HL-60 (cell line): ENCODE measurements at places on chromosomes 12 and 14.

DNA sequence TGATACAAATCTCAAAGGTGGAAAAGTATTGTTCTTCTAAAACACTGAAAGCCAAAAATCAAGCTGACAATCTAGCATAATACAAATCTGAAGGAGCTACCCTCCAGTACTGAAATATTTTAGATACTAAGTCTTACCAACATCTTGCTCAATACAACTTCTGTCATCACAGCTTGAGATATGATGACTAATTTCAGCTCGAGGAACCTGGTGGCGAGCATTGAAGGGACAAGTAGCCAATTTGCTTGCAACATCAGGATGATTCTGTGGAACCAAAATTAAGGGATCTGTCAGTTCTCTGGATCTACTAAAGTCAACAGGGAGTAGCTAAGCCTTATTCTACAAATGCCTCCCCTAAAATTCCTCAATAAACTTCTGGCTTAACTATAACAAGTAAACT lies 10.4 kb downstream of the GTSF1 start:
- peak; percentile 96 for DNase-seq

DNA sequence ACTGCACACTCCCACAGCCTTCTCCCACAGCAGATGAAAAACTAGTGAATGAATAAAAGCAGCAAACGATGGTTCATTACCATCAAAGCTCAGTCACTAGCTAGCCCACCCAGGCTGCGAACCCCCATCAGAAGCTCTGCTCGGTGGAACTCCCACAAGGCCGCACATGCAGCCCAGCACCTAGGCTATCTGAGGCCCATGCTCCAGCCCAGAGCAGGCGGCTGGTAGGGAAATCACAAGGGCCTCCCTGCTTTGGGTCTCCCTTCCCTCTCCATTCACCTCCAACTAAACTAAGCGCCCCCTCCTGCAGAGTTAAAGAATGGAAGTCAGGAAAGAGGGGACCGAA lies 69.0 kb downstream of the ITPK1 start:
- no peak for DNase-seq

DNA sequence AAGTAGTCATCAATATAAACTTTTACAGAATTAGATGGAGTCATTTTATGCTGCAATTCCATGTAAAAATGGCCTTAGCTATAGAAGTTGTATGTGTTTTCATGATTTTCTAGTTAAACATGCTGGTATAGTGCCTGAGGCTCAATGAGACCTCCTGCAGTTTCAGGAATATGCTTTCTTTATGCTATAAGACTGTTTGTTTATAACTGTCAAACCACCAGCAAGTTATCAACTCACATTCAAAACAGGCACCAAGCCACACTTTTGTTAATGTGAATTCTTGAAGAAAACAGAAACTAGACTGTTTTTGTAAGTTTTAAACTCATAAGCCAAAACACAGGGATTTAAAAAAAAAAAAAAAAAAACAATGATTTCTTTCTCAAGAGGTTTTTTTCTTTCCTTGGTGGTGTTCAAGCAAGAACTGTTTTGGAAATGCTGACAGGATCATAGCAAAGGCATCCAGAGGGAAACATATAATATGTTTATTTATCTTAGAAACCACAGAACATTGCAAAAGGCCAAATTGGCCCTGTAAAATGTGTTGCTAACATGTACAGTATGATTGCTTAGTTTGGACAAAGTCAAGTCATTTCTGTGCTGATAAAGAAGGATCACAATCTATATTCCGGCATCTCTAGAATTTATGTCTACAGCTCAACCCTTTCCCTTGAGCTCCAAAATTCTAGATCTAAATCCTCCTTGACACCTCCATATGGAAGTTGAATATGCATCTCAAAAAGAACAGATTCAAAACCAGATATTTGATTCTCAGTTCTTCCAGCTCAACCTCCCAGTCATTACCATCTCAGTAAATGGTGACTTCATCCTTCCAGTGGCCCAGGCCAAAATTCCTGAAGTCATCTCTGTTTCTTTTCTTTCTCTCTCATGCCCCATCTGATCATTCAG lies 29.0 kb upstream of the LUM start:
- DNase-seq: no peak

DNA sequence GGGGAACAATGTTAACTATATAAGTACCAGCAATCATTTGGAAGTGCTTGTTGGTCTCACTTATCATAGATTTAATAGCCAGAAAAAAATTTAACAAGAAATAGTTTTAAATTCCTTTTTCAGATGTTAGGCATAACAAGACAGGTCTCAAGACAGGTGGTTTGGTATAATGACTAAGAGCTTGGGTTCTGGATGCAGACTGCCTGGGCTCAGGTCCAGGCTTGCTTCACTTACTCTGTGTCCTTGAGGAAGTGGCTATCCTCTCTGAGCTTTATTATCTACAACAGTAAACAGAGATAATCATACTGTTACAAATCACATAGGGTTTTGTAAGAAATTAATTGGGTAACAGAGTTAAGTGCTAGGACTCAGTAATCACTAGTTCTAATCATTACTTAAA lies 338.0 kb upstream of the FLRT2 start:
- no peak for DNase-seq

- DNase-seq: no peak
These were observed 415.4 kb upstream of the PRICKLE1 start for GRCh38 chr12:43004908-43005307.

GRCh38 chr12:79674629-79675028 lies 16.1 kb downstream of the PAWR start:
- DNase-seq: no peak

- no peak for DNase-seq
These were observed 42.1 kb downstream of the KCNMB4 start for GRCh38 chr12:70408004-70408790.

DNA sequence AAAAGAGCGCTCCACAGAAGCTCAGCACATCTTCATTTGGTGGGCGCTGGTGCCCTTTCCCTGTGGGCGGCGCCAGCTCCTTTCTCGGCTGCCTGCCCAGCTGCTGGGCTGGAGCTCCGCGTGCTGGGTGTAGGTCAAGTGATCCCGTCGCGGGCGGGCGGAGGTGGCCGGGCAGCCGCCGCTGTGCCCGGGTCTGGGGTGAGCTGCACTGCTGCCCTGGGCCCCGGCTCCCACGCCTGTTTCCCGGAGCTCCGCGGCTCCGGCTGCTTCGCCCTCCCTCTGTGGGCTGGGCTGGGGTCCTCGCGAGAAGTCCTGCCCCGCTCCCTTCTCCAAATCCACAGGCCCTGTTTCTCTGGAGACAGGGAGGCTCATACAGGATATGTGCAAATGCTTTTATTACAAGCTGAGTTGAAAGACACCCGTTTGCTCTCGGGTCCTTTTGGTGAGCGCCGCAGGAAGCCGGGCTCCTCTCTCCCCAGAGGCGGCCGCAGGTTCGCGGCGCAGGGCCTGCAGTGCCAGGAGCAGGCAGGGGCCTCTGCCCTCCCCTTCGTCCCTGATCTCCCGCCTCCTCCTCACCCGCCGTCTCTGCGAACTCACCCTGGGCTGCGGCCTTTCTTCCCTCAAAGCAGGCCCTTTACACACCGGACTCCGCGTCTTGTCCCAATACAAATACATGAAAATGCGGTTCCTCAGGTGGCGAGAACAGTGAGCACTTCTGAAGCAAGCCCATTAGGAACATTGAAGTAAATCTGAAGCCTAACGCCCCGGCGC lies 67.8 kb upstream of the CAPRIN2 start:
- DNase-seq: peak; percentile 21

DNA sequence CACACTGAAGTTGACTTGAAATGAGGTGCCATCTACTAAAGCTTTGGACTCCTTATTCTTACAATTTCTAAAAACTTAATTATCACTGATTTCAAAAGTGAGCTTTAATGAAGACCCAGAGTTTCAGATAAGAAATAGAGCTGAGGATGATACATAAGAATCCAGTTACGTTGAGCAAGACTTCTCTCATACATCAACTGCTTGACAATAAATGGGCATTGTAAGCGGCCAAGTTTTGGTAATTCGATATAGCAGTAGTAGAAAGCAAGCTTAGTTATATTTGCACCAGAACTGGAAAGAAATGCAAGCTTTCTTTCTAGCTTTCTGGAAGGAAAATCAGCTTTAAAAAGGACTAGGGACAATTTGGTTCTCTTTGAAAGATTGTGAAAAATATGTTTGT lies 1359.6 kb downstream of the FSCB start:
- DNase-seq: no peak

- no peak for DNase-seq
These were observed 502 bp downstream of the SMARCD1 start for GRCh38 chr12:50085615-50086072.

GRCh38 chr14:76136476-76137110 lies 15.1 kb upstream of the GPATCH2L start:
- no peak for DNase-seq

GRCh38 chr12:25056011-25056410 lies 107.1 kb upstream of the BCAT1 start:
- no peak for DNase-seq

DNA sequence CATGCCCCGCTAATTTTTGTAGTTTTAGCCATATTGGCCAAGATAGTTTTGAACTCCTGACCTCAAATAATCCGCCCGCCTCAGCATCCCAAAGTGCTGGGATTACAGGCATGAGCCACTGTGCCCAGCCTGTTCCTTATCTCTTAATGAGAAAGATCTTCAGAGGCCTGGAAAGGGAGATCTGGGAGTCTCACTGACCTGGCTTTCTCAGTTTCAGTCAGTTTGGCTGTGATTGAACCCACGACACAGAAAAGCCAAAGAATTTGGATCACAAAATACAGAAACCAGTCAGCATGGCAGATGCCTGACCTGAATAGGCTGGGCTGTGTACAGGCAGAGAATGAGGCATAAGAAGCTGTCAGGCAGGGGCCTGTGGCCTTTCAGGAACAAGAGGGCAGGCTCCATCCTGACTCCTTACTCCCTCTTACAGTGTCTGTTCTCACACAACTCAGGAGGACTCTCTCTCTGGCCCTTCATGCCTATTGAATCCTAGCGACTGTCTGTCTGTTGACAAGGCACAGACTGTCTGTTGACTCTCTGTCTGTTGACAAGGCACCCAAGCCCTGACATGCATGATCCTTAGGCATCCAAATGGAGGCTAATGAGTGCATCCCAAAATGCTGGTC lies 366.5 kb upstream of the CCDC196 start:
- no peak for DNase-seq

DNA sequence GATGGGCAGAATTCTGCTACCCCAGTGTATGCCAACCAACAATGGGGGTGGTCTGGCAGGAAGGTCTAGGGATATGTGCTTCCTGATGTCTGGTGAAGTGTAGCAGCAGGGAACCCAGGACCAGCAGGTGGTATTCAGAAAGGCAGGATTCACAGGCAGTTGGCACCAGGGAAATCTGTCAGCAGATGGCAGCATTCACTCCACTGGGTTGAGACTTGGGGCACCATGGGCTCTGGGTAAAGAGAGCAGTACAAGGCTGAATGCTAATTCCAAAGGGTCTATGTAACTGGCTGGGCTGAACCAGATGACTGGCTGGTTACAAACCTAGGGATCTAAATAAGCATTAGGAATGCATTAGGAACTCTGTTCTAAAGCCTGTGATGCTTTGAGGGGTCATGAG lies 466.9 kb upstream of the STXBP6 start:
- no peak for DNase-seq

DNA sequence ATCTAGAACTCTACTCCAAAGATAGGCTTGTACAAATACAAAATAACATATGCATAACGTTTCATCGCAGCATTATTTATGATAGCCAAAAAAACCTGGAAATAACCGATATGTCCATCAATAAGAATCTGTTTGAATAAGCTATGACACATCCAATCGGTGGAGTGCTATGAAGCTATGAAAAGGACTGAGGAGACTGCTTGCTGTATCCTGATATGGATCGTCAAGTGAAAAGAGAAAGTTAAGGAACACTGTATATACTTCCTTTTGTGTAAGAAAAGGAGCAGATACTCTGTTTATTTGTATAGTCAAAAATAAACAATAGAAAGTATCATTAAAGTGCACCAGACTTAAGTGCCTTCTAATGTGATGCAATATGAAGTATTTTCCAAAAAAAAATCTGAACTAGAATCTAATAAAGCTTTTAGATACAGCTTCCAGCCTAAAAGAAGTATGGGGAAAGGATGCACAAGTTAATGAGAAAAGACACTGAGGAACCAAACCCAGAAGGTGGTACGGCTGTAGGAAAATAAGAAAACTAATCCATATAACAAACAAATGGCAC lies 645 bp upstream of the KLHDC1 start:
- DNase-seq: no peak
